H1 (cell line): ENCODE measurements at places on chromosomes 5 and 9.
A peak's percentile ranks its signal among the peaks of the same experiment; 100 is the strongest.

GRCh38 chr5:125083981-125084380 lies 337.5 kb upstream of the ZNF608 start:
- DNase-seq = no peak

DNA sequence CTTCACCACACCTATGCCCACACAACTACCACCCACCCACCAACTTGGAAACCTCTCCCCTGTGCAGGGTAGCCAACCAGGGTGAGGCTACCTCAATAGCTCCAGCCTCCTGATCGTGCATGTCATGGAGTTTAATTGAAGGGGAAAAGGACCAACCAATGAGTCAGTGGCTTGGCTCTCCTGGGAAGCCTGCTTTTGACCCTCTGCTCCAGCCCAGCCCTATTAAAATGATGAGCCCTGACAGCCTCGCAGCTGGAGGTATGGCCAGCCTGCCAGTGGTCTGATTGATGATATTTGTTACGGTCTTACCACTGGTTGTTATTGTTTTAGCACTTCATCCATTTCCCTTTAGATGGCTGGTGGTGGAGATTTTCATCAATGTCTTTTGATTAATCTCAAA lies 280.4 kb downstream of the SH3GL2 start:
- no peak for DNase-seq

GRCh38 chr5:169805937-169806700 lies 169.0 kb downstream of the DOCK2 start:
- DNase-seq = no peak

DNA sequence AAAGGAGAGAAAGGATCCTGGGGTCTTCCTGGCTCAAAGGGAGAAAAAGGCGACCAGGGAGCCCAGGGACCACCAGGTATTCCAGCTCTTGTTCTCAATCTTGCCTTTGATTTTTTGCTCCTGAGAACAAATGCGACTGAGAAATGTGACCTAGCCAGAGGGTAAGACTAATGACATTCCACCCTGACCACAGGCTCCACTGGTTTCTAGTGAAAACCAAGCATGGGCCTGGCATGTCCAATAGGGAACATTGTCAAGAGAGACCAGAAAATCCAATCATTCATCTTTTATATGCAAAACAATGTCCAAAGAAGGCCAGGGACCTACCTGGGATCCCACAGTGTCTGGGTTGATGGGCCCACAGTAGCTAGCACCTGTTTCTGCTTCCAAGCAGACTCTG lies 50.3 kb upstream of the TGFBR1 start:
- no peak for DNase-seq

GRCh38 chr5:1152156-1152555 lies 40.3 kb upstream of the SLC12A7 start:
- no peak for DNase-seq

GRCh38 chr5:78359831-78360673 lies at the start of gene SCAMP1:
Gene SCAMP1 (plus strand): TSS chr5:78360617. CDS start chr5:78360672, 55 bp downstream.
- DNase-seq = peak; percentile 99

- DNase-seq = no peak
Observed at GRCh38 chr5:125411071-125411743, 664.8 kb upstream of the ZNF608 start.
